ENCODE measurements at places on chromosomes 3 and 15.

- H3K36me3 ChIP-seq, result peaks cover 32% of the 10 kb centered on the region
- H3K27me3 ChIP-seq, result no peaks in the 10 kb centered on the region
- H3K4me3 ChIP-seq, result no peak overlapping the region
- no peak for DNase-seq
- peaks cover 34% of the 10 kb centered on the region for H3K4me1 ChIP-seq
These were observed 6.6 kb downstream of the MFGE8 start for GRCh38 chr15:88906551-88906950.

GRCh38 chr15:101327147-101327740 is 32.2 kb upstream of the SNRPA1 start:
- no peak for DNase-seq
- no peak overlapping the region for H3K27ac ChIP-seq
- no peaks in the 10 kb centered on the region for H3K4me1 ChIP-seq
- H3K36me3 ChIP-seq, result no peaks in the 10 kb centered on the region
- no peak overlapping the region for H3K4me3 ChIP-seq
- H3K27me3 ChIP-seq, result peaks cover 23% of the 10 kb centered on the region

DNA sequence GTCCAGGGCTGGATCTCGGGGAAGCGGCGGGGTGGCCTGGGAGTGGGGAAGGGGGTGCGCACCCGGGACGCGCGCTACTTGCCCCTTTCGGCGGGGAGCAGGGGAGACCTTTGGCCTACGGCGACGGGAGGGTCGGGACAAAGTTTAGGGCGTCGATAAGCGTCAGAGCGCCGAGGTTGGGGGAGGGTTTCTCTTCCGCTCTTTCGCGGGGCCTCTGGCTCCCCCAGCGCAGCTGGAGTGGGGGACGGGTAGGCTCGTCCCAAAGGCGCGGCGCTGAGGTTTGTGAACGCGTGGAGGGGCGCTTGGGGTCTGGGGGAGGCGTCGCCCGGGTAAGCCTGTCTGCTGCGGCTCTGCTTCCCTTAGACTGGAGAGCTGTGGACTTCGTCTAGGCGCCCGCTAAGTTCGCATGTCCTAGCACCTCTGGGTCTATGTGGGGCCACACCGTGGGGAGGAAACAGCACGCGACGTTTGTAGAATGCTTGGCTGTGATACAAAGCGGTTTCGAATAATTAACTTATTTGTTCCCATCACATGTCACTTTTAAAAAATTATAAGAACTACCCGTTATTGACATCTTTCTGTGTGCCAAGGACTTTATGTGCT is 527 bp downstream of the B2M start:
- peaks cover 4% of the 10 kb centered on the region for H3K4me1 ChIP-seq
- peak overlapping the region; percentile 91 for H3K4me3 ChIP-seq
- peak overlapping the region; percentile 99 for H3K27ac ChIP-seq
- H3K27me3 ChIP-seq, result peaks cover 7% of the 10 kb centered on the region

GRCh38 chr15:64740311-64741170 is 34.8 kb downstream of the RBPMS2 start:
- H3K4me3 ChIP-seq, result no peak overlapping the region
- peaks cover 2% of the 10 kb centered on the region for H3K36me3 ChIP-seq
- no peaks in the 10 kb centered on the region for H3K27me3 ChIP-seq
- no peak overlapping the region for H3K27ac ChIP-seq
- no peaks in the 10 kb centered on the region for H3K4me1 ChIP-seq

GRCh38 chr15:25766417-25766816 is 96.7 kb downstream of the ATP10A start:
- H3K36me3 ChIP-seq, result no peaks in the 10 kb centered on the region
- DNase-seq, result no peak

DNA sequence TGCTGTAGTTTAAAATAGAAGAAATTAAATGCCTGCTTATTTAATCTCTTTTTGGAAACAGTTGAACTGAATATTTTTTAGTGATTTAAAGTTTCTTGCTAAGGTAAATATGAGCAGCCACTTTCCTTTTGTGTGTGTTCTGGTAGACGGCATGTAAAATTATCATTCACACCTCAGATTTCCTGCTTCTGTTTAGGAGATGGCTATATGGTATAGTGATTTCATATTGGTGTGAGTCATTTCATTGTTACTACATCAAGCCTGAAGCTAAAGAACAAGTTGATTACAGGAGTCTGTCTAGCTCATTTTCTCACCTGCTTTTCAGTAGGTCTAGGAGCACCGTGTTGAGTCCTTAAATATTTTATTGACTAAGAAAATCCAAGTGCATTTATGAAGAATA is 2.2 kb downstream of the LRCH3 start:
- no peak for DNase-seq
- no peak overlapping the region for H3K27ac ChIP-seq
- H3K4me1 ChIP-seq, result peaks cover 12% of the 10 kb centered on the region
- no peaks in the 10 kb centered on the region for H3K27me3 ChIP-seq

All from progenitor cell of endocrine pancreas (in vitro differentiated cells).